ENCODE measurements at places on chromosomes 13 and 19. TPM values are rescaled to one million over a fixed set of nuclear protein-coding genes. Genes with fewer than 3 reads are reported as not detected.
A peak's percentile ranks its signal among the peaks of the same experiment; 100 is the strongest.

DNA sequence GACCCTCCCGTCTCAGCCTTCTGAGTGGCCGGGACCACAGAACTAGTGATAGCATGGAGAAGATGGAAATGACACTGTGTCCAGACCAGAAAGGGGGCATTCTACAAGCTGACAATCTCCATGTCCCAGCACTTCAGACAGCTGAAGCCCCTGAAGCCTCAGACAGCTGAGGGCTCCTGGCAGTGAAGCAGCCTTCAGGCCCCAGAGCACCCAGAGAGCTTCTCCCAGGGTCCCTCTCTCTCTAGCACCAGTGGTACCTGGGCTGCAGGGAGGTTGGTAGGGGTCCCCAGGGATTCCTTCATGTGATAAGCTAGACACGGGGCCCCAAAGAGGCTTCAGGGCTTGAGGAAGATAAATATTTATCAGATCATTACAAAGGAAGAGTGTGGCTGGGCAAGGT is 7.6 kb upstream of the POP4 start:
- no peak for DNase-seq

OLFM2 gene
- 3.3 TPM for total RNA-seq

- DNase-seq, result no peak
Measured at GRCh38 chr13:31929031-31929770, 102.4 kb upstream of the FRY start.

DNA sequence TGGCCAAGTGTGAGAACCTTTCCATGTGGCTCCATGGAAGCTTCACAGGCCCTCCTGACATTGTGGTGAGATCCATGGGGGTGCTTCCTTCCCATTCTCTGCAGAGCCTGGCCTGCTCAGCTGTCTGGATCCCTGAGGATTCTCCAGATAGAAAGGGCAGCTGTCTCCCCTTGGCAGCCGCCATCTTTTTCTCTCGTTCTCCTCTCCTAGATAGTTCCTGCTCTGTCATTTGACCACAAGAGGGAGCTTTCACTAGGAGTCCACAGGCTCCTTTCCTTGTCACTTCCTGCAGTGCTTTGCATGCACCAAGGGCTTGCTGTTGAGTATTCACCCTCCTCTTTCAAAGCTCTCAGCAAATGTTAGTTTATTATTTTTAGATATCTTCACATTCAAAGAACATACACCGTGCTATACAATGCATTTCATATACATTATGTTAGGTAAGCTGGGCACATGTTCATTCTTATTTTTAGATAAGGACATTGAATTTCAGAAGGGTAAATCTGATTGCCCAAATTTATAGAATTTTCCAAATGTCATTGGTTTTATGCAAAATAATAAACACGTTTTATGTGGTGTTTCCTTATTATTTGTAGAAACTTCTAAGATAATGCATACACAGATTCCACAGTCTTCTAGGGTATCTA is 133.2 kb downstream of the FRY start:
- no peak for DNase-seq

ZNF816 gene
- 3.6 TPM for total RNA-seq

DNA sequence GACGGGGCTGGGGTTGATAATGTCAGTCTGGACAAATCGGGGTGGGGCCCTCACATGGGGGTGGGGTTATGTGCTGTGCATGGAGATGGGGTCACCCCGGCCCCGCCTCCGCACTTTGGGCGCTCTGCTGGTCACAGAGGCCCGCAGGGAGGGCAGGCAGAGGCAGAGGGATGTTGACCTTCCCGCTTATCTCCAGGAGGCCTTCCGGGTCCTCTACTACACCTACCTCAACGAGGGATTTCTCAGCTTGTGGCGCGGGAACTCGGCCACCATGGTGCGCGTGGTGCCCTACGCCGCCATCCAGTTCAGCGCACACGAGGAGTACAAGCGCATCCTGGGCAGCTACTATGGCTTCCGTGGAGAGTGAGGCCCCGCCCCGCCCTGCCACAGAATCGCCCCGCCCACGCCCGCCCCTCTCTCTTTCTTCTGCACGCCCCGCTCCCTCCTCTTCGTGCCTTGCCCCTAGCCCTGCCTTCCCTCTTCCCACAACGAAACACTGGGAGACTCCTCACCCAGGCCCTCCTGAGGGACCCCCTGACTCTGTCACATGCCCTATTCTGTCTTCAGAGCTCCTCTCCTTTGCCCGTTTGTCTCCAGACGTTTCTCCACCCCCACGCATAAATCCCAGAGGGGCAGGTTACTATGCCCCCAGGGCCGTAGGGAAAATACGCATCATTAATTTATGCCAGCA is 32.8 kb downstream of the TMEM161A start:
- DNase-seq, result peak; percentile 76

GRCh38 chr13:70835371-70835770 is 727.1 kb upstream of the KLHL1 start:
- DNase-seq, result no peak

DNA sequence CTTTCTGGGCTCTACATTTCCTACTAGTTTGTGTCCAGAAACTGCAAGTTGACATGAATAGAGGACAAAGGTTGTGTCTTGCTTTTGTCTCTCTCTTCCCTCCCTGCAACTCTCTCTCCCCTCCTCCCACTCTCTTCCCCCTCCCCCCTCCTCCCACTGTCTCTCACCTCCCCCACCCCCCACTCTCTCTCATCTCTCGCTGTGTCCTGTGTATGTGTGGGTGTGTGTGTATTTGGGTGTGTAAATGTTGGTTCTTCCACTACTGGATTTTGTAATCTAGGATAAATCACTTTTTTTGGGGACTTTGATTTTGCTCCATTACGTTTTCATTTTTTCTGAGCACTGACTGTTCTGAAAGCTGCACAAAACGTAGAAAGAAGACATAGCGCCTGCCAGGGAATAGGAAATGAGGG is 48.4 kb downstream of the AKAP11 start:
- DNase-seq, result no peak

DNA sequence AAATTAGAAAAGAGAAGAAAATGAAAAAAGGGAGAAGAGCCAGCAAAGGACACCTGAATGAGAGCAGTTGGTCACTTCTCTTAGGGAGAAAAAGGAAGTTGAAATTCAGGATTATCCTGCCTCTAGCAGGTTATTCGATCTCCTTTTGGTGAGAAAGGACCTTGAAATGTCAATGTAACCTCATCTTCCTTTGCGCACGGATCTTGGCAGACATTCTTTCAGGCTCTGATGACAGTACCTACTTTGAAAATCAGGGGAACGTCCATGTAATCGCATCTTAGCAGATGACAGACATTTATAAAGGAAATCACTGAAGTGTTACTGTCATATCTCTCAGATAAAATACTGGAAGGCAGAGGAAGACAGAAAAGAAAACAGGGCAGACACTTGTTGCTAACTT is 36.7 kb downstream of the FRY start:
- no peak for DNase-seq

CLIP3 gene
- total RNA-seq, result 23.7 TPM

GRCh38 chr19:58399903-58400302 is 4.4 kb downstream of the RNF225 start:
- DNase-seq, result no peak

- DNase-seq, result no peak
Measured at GRCh38 chr13:31334547-31334946, 134.8 kb downstream of the B3GLCT start.

DNA sequence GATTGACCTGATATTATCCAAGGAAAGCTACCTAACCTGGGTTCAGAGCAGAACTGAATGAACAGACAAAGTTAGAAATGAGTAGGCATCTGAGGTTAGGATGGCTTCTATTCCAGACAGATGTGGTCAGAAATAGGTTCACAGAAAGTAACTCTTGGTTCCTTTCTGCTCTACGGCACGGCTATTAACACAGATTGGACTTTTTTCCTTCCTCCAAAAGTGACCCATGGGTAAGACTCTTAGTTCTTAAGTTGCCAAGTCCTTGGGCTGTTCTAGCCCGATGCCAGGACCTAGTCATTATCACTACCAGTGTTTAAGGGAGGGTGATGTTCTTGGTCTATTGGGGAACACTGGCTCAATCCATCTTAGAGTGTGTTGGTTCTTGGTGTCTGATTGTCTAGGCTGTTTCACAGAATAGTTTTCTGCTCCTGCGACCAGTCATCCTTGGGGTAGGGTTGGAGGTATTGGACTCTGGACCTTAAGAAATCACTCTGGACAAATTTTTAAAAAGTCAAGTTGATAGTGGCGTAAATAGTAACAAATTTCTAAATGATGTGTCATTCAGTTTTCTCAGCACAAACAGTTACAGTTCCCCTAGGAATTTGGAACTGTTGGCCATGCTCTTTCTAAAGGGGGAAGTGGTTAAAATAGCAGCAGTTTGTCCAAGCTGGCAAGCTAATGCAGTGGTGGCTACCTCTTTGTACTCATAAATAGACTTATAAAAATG is 60.1 kb upstream of the MYCBP2 start:
- DNase-seq, result no peak

- DNase-seq, result no peak
Measured at GRCh38 chr13:106867249-106867648, 299.3 kb upstream of the ARGLU1 start.

TNFSF13B gene
- total RNA-seq, result 1.1 TPM

DHPS gene
- 152 TPM for total RNA-seq

DNA sequence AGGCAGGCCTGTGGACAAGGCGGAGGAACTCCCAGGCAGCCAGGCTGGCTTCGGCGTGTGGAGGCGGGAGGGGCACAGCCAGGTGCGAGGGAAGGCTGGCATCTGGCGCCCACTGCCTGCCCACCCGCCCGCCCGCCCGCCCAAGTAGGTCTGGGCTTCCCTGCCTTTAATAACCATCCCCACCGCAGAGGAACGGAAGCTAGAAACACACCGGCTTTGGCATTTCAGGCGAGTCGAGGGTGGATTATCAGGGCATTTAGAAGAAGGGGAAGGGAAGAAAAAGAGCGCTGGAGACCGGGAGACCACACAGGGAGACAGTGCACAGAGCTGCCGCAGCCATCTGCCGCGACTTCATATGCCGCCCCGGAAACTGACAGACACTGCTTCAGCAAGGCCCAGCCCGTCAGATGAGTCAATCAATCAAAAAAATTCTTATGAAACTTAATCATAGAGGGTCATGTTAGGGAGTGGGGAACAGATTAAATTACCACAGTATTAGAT is 199.7 kb downstream of the TSHZ3 start:
- DNase-seq, result no peak

DNA sequence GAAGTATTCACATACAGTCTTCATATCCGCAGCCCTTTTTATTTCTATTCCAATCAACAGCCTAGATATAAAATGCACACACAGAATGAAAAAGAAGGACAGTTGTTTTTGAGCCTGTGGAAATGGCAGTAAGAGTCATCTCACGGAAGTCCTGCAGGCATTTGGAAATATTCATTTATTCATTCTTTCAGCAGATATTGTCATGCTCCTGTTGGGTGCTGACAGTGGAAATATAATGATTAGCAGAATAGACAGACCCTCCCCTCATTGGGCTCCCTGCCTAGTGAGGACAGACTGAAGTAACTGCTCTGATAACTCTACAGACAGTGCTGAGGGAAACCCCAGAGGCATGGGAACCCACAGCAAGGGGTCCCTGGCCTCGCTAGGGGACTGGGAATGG is 392.3 kb downstream of the FOXO1 start:
- no peak for DNase-seq
